ENCODE measurements at places on chromosomes 7 and 10.

- no peak for DNase-seq
Observed at GRCh38 chr7:50775836-50776235, 6.9 kb downstream of the GRB10 start.

DNA sequence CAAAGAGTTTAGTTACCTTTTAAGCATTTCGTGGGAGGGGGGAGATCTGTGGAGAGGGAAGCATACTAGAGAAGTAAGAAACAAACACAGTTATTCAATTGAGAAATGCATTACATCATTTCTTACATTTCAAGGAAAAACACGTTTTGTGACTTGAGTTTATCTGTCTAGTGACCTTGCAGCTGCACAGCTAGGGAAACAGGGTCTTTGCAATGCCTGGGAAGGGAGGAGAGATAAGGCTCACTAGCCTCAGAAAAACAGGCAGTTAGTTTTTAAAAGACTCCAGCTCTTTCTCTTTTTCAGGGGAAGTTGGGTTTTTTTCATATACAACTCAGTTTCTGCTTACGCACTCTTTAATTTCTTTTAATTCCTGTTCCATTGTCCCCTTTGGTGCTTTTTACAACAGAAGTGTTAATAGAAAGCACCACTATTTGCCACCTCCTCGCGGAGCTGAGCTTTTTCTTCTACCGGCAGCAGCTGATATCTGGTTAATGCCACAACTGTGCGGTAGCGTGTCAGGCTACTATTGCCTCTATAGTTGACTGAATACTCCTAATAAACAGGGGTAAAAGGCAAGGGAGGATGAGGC is 5.6 kb downstream of the CYP3A43 start:
- DNase-seq = no peak

DNA sequence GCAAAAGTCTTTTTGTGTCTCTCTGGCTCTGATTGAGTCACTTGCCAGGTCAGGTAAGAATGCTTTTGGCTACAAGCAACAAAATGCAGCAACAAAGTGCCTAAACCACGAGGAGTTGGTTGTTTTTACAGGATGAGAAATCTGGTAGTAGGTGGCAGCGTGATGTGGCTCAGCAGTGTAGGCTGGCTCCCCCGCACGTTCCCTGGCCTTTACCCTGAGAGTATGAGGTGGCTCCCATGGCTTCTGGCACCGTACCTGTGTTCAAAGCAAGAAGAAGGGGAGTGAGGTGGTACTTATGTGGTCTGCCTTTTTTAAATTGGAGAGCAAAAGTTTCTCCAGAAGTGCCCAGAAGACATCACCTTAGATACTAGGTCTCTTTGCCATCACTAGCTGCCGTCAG is 11.7 kb downstream of the PRKRIP1 start:
- DNase-seq = no peak

DNA sequence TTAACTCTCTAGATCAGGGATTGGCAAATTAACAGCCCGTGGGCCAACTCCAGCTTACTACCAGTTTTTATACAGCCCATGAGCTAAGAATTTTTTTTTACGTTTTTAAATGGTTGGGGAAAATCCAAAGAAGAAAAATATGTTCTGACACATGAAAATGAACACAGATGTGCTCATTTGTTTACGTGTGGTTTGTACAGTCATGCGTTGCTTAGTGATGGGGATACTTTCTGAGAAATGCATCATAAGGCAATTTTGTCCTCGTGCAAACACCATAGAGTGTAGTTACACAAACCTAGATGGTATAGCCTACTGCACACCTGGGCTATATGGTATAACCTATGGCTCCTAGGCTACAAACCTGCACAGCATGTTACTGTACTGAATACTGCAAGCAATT is 8.3 kb upstream of the SMKR1 start:
- no peak for DNase-seq

- no peak for DNase-seq
Observed at GRCh38 chr7:152202056-152202455, 176.6 kb downstream of the GALNT11 start.
